ENCODE measurements at places on chromosomes 11 and 22.

- no peak for DNase-seq
These were observed 4.3 kb downstream of the CBX7 start for GRCh38 chr22:39148026-39148726.

DNA sequence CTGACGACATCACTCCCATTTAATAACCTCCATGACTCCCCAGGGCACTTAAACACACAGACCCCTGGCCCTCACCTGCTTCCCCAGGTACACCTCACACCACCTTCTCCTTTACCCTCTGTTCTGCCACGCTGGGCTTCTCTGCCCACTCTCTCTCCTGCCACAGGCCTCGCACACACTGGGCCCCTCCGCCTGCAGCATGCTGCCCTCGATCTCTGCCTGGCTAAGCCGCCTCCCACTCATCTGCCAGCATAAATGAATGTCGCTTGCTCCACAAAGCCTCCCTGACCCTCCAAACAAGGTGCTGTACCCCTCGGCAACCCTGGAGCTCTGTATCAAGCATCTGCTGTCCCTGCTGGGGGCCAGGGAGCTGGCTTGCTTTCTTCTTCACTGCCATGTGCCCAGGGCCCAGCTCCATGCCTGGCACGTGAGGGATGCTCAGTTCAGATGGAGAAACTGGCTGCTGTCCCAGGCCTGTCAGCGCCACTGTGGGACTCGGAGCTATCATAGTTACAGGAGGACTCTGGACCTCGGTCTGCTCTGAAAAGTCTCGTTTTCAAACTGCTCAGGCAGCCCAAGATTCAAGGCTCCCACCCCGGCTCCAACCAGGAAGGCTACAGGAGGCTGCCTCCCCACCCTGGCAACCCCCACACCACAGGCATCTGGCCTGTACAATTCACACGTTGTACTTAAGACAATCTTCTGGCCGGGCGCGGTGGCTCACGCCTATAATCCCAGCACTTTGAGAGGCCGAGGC is 11.9 kb downstream of the TTLL1 start:
- no peak for DNase-seq

GRCh38 chr11:25065746-25066145 is 568.9 kb downstream of the LUZP2 start:
- DNase-seq: no peak

GRCh38 chr22:43491177-43491576 is 79.4 kb downstream of the MPPED1 start:
- DNase-seq: no peak

DNA sequence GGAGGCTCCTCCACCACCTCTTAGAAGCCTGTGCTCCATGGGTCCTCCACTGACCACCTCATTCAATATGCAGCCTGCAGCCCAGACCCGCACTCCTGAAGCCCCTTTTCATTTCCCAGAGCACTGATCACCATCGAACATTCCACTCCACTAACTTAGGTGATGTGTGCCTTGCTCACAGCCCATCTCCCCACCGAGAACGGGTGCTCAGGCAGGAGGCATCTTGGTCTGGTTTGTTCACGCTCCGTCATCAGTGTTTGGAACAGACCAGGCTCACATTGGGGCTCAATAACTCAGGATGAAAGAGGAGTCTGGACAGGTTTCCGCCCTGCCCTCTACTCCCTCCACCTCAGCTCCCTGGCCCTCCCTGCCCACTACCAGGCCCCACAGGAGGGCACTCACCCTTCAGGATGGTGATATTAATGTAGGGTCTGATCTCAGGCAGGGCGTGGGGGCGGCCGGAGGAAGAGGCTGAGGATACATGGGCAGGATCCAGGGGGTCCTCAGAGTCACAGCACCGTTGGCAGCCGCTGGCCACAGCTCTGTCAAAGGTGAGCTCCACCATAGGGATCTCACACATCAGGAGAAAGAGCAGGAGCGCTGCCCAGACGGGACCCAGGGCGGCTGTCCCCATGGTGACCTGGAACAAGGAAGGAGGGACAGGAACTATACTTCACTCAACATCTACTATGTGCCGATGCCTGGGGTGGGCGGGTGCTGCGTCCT is 3.1 kb downstream of the C1QTNF6 start:
- no peak for DNase-seq

DNA sequence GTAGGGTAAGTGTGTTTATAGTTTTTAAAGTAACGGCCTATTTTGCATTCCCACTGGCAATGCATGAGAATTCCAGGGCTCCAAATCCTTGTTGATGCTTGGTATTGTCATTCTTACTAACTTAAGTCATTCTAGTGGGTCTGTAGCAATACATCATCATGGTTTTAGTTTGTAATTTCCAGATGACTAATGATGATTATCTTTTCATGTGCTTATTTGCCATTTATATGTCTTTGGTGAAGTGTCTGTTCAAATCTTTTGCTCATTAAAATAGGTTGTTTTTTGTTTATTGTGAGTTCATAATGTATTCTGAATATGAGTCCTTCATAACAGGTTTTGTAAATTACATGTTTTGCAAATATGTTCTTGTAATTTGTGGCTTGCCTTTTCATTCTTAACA is 31.2 kb downstream of the MTMR3 start:
- no peak for DNase-seq

GRCh38 chr22:41687901-41688364 is 734 bp downstream of the SNU13 start:
- peak; percentile 62 for DNase-seq

GRCh38 chr11:67691149-67691548 is 16.7 kb upstream of the ALDH3B2 start:
- peak; percentile 19 for DNase-seq

GRCh38 chr11:44960200-44960845 is 9.6 kb upstream of the TP53I11 start:
- DNase-seq: no peak

DNA sequence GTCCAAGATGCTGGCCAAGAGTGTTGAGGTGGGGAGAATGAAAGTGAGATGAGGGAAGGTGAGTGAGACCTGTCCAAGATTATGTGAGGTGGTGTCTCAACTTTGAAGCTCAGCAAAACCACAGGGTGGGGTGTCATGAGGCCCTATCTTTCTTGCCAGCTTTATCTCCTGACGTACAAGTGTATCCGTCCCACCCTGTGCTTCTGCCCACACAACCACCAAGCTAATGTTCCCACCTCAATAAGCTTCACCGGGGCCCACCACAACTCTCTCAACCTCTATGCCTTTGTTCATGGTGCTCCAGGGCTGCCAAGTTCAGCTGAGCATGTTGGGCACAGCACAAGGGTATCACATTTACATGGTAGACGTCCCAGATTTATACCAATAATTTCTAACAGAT is 7.1 kb upstream of the TPST2 start:
- DNase-seq: peak; percentile 96
